Bronchus fibroblast of lung (primary cell): ENCODE measurements at places on chromosomes 6 and 20. TPM values are rescaled to one million over a fixed set of nuclear protein-coding genes. Genes with fewer than 3 reads are reported as not detected.

IFT52 gene
- 26.1 and 28.1 TPM in 2 replicates for total RNA-seq

XKR7 gene
- total RNA-seq = under 0.01 TPM in 1 of 2 replicates, not detected in the other

MATN4 gene
- total RNA-seq = not detected in 2 replicates

BTN1A1 gene
- total RNA-seq = not detected in 2 replicates

CLPSL1 gene
- not detected in 2 replicates for total RNA-seq

PCSK2 gene
- total RNA-seq = not detected in 2 replicates
